Articular chondrocyte of knee joint (primary cell): ENCODE measurements at places on chromosomes 2 and 18. TPM values are rescaled to one million over a fixed set of nuclear protein-coding genes. Genes with fewer than 3 reads are reported as not detected.

SCN1A gene
- 0.11 and 0.13 TPM in 2 replicates for total RNA-seq

MEP1B gene
- not detected in 2 replicates for total RNA-seq

ABCG5 gene
- not detected in 2 replicates for total RNA-seq

ZNF804A gene
- 0.11 TPM in 1 of 2 replicates, not detected in the other for total RNA-seq
